HepG2 (cell line): ENCODE measurements at places on chromosomes 1 and 21.

- DNase-seq, result no peak
Observed at GRCh38 chr1:158007667-158008386, 14.4 kb downstream of the KIRREL1 start.

DNA sequence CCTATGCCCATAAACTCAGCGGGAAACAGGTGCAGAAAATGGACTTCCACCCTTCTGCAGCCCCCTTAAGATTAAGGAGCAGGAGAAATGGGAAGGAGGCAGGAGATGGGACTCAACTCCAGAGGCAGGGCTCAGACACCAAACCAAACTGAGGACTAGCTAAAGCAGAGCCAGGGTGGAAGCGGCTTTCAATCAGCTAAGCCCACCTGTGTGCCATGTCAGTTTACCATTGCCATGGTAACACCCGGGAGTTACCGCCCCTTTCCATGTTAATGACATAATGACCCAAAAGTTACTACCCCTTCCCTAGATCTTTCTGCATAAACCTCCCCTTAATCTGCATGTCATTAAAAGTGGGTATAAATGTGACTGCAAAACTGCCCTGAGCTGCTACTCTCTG lies 653.5 kb downstream of the PTPRU start:
- no peak for DNase-seq

- no peak for DNase-seq
Observed at GRCh38 chr1:57443004-57443403, 19.1 kb upstream of the DAB1 start.

GRCh38 chr1:172724765-172725613 lies 66.1 kb downstream of the FASLG start:
- DNase-seq, result no peak

DNA sequence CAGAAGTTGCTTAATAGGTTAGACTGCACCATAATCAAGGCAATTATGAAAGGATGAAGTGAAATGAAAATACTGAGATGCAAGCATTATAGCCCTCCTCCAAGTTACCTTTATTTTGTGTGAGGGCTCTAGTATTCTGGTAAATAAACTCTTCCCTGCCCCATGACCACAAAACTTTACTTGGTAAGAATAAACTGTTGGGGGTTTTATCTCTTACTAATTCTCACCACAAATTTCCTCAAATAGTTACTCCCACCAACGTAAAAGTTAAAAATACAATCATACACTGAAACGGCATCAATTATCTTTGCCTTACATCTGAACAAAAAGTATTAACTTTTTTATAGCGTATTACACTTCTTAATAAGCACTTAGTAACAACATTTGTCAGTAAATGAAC lies 29.5 kb downstream of the C21orf91 start:
- no peak for DNase-seq

DNA sequence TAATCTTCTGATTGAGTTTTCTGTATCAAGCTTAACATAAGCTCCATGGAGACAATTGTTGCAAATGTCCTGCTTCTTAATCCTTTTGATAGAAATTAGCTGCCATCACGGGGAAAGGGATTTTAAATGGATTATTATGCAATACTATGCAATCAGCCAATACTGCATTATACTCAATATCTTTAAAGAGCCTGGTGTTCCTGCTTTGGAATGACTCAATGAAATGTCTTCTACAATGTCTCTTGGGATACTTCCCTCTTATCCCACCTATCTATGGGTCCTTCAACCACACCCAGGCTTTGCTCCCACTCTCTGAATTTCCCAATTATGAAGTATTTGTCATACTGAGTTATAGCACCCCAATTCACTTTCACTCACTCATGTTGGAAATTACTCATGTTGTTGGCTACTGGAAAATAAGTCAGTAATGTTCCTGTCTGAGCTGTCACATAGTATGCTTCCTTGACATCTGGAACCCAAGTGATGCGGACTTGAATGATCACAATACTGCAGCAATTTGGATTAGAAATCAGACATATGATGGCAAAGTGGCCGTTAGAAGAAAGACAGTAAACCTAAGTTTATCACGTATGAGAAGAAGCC lies 85.0 kb downstream of the TPR start:
- DNase-seq, result no peak

- DNase-seq, result no peak
Observed at GRCh38 chr1:158679289-158679688, 7.2 kb downstream of the SPTA1 start.

DNA sequence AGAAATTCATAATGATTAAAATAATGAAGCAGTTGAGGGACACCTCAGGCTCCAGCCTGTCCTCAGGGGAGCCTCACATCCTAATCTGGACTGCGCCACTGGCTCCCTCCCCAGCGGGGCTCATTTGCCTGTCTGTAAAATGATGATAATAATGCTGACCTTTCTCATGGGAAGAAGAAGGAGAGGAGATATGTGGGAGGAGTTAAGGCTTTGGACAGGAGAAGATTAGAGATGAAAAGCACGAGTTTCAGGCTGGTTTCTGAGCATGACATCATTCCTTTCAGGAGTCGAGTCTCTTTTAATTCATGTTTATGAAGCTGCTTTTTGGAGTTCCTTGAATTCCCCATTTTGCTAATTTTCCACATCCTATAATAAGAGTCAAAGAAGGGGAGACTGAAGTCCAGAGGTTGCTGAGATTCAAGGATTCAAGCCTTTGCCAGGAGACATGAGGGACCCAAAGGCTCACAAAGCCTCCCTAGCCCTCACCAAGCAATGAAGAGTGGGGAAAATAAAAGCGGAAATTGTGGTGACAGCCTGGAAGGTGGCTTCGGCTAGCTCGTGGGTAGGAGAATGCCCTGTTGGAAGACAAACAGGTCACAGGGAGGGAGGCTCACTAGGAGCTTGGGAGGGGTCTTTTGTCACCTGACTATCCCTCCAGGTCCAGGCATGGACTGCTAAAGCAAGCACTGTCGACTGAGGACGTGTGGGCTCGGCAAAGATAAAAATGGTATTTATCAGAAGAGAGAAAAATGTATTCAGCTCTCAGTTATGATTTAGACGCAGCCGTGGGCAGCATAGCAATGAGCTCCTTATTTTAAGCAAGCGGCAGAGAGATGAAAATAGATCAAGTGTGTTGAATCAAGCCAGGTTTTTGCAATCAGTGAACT lies 27.5 kb upstream of the STMN1 start:
- no peak for DNase-seq

- DNase-seq, result no peak
Observed at GRCh38 chr1:200311256-200311655, 98.6 kb downstream of the ZNF281 start.

DNA sequence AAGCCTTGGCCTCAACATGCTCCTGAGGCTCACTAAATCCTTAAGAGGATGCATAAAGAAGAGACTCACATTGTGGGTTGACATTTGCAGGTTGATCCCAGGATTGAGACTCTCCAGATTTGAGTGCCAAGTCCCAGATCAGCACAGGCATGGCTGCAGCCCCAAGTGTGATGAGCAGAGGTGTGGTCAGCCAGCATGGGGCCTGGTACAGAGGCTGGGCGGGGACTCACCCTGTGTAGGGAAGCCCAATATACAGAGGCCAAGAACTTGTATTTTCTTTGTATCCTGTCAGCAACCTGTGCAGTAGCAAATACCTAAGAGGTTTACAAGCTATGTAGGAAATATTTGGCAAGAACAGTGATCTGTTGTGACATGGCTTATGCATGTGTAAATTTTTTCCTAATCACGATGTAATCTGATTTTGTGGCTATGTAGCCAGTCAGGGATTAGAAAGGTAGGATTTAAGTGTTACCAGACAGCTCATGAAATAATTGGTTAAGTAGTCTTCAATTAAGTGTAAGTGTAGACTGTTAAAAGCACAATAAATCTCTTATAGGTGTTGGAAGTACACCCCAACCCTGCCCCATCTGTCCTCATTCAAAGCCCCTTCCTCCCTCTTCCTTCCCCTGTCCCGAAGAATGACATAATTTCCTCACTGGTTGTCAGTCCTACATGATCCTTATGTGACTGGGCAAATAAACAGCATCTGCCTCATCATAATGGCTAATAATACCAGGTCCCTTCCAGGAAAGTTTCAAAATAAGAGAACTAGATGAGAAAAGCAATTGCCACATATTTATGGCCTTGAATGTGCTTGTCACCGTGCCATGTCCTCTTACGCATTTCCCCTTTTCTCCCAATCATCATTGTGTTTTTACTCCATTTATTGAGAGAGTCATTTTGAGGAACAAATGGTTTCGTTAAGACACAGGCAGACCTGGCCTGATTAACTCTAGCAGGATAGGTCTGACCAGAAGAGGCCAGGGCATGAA lies 120.9 kb downstream of the HLX start:
- no peak for DNase-seq

DNA sequence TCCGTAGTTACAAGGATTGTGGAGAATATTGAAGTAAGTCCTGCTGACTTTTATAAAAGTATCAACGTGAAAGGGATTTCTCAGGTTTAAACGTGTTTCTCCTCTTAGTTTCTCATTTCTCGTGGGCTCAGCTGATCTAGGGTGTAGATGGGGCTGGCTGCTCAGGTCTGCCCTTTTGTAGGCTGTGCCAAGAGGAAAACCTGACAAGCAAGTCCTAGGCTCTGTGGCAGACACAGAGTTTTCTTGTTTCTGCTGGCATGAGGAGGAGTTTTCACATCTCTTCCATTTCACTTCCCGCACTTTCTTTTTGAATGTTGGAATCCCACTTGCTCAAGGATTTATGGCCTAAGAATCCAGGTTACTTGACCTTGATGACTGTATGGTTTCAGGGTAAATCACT lies 14.8 kb downstream of the VPS13D start:
- no peak for DNase-seq

- no peak for DNase-seq
Observed at GRCh38 chr1:51392241-51392640, 61.9 kb upstream of the TTC39A start.

DNA sequence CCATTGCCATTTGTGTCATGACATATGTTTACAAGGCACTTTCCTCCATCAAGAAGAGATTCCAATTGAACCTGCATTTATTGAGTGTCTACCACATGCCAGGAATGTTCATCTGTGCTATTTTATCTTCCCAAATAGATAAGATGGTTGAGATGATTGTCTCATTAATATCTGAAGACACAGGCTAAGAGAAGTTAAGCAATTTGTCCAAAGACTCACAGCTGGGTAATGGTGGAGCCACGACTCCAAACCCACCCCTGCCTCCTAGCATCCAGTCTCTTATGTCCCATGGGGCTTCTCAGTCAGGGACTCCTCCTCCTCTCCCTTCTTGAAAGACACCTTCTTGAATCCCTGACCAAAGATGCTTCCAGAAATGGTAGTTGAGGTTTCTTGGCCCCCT lies 68.1 kb downstream of the STUM start:
- DNase-seq, result no peak

- no peak for DNase-seq
Observed at GRCh38 chr1:11708554-11709350, 17.2 kb downstream of the DRAXIN start.

GRCh38 chr21:20998886-20999285 lies 677 bp downstream of the NCAM2 start:
- no peak for DNase-seq

DNA sequence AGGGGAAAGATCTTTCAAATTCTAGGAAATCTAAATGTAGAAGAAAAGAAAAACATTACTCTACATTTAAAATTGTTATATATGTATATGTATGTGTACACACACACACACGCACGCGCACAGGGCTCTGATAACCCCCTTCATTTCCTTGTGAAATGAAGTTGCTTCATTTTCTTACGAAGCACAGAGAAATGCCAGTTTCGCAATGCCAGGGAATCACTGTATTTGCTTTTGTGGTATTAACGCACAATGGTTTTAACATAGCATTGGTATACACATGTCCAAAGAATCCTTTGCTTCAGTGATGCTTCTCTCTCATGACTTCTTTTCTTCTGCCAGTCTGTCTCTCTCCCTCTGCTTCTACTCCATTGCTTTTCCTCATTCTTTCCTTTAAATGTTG lies 8.4 kb upstream of the DDAH1 start:
- peak; percentile 10 for DNase-seq

GRCh38 chr1:33072707-33073106 lies 8.2 kb upstream of the AZIN2 start:
- no peak for DNase-seq

GRCh38 chr1:47767741-47768100 lies 229.5 kb downstream of the TRABD2B start:
- no peak for DNase-seq

- DNase-seq, result no peak
Observed at GRCh38 chr1:169858467-169858866, 35.2 kb downstream of the SCYL3 start.

DNA sequence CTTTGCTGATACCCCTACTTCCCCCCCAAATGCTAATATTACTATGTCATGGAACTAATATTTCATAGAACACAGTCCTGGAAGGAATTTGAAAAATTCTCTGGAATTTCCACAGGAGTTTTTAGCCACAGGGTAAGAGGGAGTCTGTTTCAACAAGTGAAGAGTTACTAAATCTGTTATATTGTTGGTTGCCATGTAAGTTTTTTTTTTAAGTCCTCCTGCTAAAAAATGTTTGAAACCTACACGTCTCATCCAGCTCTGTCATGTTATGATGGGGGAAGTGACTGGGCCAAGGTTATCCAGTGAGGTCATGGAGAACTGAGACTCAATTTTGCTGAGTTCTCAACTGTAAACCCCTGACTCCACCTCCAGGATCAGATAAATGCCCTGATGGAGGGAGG lies 60.8 kb upstream of the USP24 start:
- DNase-seq, result no peak

GRCh38 chr1:167555971-167556714 lies 2.6 kb upstream of the CREG1 start:
- peak; percentile 58 for DNase-seq

DNA sequence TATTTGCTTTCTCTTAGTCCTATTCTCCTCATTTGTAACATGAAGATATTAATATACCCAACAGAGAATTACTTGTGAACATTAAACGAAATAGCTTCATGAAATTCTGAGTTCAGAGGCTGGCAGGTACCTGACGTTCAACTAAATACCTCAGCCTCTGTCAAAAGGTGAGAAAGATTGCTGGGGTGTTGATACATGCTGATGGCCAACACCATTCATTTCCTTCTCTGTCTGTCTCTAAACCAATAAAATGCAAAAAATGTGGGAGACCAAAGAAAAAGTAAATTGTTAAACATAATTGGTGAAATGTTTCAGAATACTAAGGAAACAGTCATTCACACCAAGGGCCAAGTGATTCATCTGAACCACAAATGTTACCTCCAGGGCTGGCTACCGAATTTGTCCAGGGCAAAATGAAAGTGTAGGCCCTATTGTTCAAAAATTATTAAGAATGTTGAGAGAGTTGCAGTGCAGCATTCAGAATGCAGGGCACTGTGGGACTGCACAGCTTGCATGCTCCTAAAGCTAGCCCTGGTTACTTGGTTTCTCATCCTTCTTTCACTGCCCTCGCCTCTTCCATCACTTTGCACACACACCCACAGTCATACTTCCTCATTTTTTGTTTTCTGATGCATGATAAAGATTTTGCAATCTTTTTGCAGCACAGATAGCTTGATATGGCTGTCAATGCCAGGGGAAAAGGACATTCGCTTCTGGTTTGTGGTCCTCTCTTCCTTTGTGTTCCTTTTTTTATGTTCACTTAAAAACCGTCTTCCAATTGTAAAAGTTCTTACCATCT lies 414.3 kb upstream of the NR5A2 start:
- DNase-seq, result no peak
